ENCODE measurements at places on chromosomes 7 and 10. TPM values are rescaled to one million over a fixed set of nuclear protein-coding genes. Genes with fewer than 3 reads are reported as not detected.

DNA sequence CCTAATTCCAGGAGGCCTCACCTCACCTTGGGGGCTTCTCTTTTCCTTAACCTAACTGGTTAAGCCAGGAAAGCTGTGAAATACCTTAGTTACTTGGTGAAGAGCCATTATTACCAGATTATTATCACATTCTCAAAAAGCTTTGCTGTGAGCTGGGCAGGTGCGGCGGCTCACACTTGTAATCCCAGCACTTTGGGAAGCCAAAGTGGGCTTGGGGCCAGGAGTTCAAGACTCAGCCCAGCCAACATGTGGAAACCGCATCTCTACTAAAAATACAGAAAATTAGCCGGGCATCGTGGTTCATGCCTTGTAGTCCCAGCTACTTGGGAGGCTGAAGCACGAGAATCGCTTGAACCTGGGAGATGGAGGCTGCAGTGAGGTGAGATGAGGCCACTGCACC is 102.4 kb upstream of the KLF6 start:
- no peak for DNase-seq

GRCh38 chr7:6705959-6706665 is 635 bp downstream of the ZNF12 start:
- peak; percentile 22 for DNase-seq

GRCh38 chr10:43653746-43654145 is 5.1 kb upstream of the ZNF32 start:
- DNase-seq = no peak

GRCh38 chr10:127257395-127257794 is 61.0 kb upstream of the INSYN2A start:
- no peak for DNase-seq

DNA sequence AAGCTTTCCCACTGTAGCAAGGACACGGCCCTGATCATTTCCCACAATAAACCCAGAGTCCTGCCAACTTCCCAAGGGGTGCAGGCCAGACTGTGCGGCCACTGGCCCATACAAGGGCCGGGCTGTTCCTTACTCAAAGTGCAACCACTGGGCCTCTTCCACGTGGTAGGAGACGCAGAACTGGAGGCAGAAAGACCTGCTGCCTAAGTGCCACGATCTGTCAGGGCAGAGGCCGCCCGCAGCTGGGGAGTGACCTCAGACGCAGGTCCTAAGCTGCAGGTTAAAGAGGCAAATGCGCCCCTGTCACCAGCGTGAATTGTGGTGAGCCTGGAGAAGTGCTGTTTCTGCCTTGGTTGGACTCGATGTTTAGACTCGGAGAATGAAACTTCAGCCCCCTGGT is 26.2 kb downstream of the GPER1 start:
- DNase-seq = no peak

DNA sequence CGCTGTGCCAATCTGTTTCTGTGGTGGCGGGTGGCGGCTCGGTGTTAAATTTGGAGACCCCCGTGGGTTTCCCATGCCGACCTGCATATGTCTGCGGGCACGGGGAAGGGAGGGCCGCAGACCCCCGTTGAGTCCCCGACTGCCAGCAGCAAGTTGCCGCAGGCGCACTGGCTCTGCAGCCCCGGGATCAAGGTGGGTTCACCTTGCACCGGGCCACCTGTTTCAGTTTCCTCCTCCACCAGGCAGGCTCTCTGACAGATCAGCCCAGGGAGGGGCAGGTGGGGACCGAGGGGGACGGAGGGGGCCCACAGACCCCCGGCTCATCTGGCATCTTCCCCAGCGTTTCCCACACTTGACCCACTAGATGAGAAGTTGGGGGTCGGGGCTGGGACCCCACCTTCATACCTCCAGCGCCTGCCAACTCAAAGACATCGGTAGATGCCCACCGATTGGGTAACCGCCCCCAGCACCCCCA is 95.9 kb downstream of the CUX1 start:
- DNase-seq = peak; percentile 49

GRCh38 chr10:30285970-30286369 is 63.1 kb downstream of the MTPAP start:
- DNase-seq = no peak

- no peak for DNase-seq
Measured at GRCh38 chr7:30279653-30279904, 4.8 kb upstream of the ZNRF2 start.

DNA sequence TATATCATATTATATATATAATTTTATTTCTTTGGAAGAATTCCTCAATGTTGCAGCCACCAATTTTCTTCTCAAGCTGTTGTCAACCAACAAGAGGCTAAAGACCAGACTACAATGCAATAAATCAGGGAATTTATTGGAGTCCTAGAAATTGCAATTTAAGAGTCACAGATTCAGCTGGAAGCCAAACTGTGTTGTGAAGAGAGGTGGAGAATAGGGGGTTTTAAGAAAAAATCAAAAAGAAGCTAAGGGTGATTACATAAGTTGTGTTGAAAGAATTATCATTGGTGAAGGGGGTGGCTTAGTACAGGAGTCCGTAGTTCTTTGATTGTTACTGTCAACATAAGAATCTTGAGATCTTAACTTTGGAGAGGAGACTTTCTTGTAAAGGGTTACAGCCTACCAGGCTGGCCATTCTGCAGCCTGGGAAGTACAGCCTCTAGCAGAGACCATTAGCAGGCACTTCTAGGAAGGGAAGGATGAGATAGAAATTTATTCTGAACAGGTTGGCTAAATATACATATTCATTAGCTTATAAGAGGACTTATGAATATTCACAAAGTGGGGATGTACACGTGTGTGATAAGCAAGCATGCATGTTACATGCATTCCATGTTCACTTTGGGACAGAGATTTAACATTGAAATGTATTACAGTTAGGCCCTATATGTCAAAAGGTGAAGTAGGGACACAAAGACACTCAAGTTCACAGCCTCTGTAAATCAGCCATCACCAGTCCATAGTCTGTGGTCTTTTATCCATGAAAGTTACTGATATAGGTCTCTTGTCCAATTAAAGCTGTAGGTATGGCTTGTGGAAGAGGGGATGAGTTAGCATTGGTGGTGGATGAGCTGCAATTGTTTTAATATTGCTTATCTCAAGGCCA is 8.3 kb upstream of the TMEM168 start:
- DNase-seq = no peak

DNA sequence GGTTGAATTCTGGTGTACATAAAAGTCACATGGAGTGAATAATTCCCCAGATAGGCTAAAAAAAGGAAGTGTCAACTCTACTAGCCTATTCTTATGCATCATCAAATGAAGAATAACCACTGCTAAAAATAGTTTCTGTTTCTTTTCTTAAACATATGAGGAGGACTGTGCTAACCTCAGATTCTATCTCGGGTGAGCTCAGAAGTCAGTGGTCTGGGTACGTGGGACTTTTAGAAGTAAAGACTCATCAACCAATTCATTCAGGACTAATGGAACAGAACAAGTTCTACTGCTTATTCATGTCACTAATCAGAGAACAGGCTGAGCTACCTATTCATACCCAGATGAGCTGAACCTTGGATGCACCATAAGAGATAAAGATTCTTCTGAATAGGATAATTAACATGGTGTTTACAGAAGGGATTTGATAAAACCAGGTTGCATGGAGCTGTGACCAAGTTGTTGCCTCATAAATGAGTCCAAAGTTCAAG is 9.5 kb upstream of the ASAH2 start:
- DNase-seq = no peak

The LBX1 gene
- not detected for total RNA-seq

The UPP1 gene
- 2.2 TPM for total RNA-seq

The SPDYE2 gene
- total RNA-seq = not detected

The HOXA4 gene
- 0.14 TPM for total RNA-seq

The ARHGEF5 gene
- 6.8 TPM for total RNA-seq

The DENND2A gene
- total RNA-seq = 20.2 TPM

The TMEM139 gene
- not detected for total RNA-seq

Measured in uterus (tissue), 4 donors.